Activated CD8-positive, alpha-beta memory T cell treated with anti-CD3 and anti-CD28 coated beads for 1 hour (primary cell): ENCODE measurements at places on chromosomes 3 and 15.

DNA sequence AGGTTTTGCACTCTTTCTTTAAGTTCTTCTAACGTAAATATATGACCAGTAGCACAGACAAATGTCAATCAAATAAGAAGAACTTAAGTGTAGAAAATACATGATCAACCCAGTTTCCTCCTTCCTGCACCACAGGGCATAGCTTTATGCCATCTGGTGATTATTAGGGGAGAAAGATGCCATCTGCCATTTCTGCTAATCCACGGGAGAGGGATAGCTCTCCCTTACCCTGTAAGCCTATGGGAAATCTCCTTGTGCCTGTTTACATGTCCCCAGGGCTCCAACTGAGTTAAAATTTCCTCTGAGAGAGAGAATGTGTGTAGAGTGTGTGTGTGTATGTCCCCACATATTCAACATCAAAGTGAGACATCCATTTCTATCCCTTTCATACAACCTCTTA lies 135.9 kb downstream of the RSL24D1 start:
- DNase-seq: no peak

GRCh38 chr3:136353461-136353860 lies 103.3 kb downstream of the PCCB start:
- no peak for DNase-seq

GRCh38 chr3:45964139-45964538 lies 20.9 kb downstream of the CXCR6 start:
- DNase-seq: no peak

GRCh38 chr3:147038481-147038880 lies 367.9 kb downstream of the ZIC4 start:
- DNase-seq: no peak

DNA sequence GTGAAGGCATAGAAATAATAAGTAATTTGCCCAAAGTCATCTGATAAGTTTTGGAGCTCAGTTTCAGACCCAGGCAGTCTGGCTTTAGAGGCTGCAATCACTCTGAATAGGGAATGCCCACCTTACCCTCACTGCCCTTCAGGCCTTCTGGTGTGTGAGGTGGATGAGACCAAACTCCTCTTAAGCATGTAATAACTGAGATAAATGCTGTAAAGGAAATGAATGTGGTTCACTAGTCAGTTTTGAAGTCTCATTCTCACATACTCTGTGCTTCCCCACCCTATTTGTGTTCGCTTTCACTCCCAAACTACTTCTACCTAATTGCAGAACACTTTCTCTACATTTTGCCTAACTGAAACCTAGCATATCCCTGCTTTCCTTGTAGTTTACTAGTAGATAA lies 144.1 kb downstream of the FILIP1L start:
- DNase-seq: no peak

- no peak for DNase-seq
Measured at GRCh38 chr3:35664460-35664919, 25.2 kb downstream of the ARPP21 start.

- no peak for DNase-seq
Measured at GRCh38 chr3:5095886-5096285, 26.2 kb upstream of the ARL8B start.

DNA sequence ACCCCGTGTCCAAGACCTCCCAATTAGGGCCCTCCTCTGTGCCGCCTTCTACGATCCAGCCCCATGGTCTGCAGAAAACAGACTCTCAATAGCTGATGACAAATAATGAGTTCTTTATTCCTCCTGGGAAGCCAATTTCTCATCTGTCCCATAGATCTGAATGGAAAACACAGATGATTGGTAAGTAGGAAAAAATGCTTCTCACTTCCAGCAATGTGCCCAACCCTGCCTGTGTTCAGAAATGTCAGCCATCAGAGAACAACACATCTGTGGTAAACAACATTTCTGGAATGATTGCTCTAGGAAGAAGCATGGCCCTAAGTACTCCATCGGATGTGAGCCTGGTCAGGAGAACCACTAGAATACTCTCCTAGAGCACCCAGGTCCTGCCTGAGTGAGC lies 240.5 kb upstream of the HES1 start:
- no peak for DNase-seq

- no peak for DNase-seq
Measured at GRCh38 chr15:47299846-47300434, 417.4 kb upstream of the SEMA6D start.

DNA sequence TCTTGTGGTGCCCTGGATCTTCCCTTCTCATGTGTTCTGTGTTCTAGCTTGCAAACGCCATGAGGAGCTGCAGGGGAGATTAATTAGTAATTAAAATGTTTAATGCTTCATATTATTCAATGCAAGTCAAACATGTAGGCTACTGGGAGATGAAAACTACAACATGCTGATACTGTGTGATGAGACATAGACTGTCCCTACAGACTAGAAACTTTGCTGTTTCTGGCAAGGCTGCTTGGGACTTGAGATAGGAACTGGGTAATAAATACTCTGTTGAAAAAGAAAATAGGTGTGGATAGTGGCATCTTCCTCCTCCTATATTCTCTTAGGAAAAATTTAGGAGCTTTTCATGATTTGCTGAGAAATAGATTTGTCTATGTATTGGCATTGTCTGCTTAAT lies 379.2 kb downstream of the LPP start:
- DNase-seq: no peak

DNA sequence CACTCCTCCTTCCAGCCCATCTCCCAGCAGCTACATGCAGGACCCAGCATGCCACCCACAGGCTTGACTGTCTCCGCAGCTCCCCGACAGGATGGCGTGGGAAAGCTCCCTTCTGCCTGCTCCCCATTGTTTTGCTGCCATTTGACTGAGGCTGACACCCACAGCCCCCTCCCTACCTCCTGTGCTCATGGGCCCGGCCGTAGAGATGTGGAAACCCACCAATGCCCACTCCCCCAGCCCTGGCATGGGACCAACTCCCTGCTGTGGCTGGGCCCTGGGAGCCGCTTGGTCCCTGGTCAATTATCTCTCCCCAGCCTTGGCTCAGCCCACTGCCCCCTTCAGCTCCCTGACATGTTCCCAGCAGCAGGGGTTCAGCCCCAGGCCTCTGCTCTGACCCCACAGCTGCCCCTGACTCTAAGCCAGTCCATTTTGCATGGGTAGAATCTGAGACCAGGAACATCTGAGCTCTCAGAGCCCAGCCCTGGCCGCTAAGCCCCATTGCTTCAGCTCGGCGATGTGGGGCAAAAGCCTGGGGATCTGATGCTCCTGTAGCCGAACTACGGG lies 8.2 kb downstream of the C3orf22 start:
- no peak for DNase-seq

DNA sequence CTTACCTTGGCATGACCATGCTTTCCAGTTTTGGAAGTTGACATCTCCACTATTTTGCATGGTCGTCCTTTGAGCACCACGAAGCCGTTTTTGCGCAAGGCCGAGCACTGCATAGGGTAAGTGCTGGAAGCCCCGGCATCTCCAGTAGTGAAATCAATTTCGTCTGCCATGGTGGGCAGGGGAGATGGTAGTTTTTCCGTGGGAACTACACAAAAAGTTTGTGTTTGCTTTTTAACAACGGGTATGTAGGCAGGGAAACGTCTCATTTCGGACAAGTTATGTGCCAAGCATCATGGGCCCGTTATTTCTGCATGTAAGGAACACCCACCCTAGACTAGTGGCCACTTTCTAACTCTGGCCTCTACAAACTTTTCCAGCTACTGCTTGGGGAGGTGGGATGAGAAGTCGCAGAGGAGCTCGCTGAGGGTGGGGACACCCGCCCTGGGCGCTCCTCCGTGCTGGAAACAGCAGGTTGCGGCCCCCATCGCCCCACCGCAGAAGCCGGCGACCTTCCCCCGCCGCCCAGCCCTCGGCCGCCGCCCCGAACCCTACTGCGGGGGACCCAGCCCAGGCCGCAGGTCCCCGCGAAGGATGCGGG lies 701 bp downstream of the EIF5A2 start:
- DNase-seq: no peak

GRCh38 chr15:27133249-27133648 lies 162.3 kb downstream of the GABRG3 start:
- no peak for DNase-seq

DNA sequence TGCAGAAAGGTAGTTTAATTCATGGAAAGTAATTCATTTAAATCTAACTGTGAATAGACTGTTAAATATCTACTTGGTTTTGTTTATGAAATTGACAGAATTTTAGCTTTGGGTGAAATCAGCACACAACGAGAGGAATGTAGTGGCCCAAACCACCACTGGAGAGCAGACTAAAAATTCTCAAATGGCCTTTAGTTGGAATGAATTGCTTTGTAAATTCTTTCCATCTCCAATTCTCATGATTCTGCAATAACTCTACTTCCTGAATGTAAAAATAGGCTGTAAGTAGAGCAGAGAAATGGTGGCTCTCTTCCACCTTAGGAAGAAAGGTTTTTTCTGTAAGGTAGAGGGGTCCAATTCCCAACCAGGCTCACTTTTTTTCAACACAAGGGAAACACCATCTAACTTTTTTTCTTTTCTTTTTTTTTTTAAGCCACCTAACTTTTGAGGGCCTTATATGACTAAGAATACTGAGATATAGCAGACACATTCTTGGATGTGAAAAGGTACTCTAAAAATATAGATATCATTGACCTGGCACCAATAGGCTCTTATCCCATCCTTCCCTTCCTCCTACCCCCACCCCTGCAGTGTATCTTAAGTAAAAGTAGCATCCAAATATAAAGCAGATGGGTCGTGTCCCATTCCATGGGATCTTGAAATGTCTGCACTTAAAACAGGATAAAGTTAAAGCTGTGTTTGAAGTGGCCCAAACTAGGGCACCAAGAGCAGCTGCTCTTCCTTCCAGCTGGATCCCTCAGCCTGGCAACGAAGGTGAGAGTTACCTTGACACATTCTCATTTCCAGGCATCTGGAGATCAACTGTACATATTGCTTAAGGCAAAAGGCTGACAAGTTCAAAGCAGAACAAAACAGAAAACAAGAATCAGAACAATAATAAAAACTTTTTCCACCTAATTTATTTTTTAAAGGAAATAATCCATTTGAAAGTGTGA lies 194.1 kb downstream of the TPRG1 start:
- DNase-seq: no peak

DNA sequence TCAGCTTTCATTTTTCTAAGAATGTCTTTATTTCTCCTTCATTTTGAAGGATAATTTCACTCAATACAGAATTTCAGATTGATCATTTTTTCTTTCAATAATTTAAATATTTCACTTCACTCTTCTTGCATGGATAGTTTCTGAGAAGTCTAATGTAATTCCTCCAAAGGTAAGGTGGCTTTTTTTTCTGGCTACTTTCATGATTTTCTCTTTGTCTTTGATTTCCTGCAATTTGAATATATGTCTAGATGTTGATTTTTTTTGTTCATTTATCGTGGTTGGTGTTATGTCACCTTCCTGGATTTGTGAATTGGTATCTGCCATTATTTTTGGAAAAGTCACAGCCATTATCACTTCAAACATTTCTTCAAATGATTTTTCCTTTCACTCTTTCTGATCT lies 14.6 kb upstream of the MCF2L2 start:
- no peak for DNase-seq

DNA sequence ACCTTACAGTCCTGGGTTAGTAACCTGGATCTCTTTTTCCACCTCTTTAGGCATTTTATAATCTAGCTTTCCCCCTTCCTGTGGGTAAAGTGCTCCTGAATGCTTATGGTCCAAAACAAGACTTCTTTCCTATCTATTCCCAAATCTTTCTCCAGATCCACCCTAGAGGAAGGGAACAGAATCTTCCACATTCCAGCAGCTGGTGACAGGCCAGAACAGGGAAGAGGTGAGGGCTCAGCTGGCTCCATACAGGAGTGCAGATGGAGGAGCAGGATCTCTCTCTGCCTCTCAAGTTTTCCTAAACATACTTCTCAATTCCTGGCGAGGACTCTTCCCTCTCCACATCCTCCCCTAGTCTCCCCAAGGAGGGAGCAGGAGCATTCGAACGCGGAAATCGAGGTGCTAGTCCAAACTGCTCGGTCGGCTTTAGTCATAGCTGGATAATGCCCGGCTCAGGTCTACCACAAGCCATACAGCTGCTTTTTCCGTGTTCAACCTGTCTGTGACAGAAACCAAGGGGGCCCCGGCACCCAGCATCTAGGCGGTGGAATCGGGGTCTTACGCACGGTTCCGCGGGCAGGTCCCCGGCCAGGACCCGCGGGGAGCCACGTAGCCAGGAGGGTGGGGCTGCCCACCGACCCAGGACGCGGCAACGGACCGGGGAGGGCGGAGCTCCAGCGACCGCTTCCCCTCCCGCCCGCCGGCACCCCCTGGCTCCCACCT lies 4.0 kb downstream of the RASSF1 start:
- DNase-seq: no peak

- DNase-seq: no peak
Measured at GRCh38 chr3:186184021-186184420, 75.1 kb upstream of the ETV5 start.

DNA sequence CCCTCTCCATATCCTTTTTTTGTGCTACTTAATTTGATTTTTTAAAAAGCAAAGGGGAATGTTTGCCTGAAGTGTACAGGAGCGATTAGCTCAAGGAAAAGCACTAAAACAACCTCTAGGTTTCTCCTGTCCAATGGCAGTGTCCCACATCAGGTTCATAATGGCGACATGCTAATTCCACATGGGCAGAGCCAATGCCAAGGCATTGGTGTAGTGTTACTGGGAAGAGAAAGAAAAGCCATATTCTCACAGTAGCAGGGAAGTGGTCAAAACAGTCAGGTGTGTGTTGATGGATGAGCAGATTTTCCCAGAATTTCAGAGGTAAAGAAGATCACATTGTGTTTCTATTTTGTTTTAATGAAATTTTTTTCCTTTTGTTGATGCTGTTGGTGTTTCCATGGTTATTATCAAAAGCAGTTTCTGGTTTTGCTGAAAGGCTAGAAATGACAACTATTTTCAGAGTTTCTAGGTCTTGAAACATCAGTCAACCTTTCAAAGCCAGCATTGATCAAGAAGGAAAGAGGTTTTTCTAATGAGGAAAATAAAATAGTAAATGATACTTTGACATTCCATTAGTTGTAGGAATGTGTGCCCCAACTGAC lies 65.2 kb downstream of the FNDC3B start:
- no peak for DNase-seq

DNA sequence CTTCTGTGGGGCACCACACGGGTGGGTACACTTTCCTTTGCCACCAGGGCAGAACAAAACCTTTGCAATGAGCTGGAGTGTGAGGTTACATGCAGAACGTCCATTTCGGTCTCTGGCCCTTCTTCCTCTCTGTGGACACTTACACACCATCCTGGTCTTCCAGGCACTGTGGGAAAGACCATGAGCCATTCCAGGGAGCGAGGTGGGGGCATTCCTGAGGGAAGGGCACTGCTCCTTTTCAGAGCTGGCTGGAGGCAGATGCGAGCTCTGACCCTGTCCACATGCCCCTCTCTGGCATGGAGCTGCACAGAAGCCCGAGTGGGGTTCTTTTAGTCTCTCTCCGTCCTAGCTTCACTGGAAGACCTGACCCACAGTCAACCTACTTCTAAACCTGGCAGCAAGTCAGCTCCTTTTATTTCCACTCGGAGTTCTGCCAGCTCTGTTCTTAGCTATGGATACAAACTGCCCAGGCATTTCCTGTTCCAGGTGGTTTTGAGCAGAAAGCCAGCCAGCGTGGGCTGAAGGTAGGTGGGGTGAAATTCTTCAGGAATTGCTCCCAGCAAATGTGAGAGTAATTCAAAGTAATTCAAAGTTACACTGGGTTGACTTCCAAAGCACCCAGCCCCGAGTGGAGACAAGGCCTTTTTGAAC lies 281.4 kb downstream of the ADAMTS17 start:
- no peak for DNase-seq

GRCh38 chr3:194137008-194137505 lies 1.1 kb downstream of the HES1 start:
- DNase-seq: no peak
